Vagina (tissue), 2 donors: ENCODE measurements at places on chromosomes 12 and 14.

DNA sequence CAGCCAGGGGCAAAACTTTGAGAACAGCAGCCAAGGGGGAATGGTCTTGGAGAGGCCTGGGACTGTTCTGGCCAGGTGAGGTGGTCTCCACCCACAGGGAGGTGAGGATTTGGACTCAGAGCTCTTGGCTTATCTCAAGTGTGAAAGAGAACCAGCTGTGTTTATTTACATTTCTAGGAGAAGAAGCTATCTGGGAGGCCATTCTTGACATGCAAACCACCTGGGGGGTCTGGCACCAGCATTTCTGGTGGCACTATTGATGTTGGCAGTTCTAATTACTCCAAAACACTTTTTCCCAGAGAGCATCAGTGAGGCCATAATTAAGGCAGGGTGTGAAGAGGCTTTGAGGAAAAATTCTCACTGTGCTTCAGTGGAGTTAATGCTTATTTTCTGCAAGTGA lies 95.1 kb downstream of the CAND1 start:
- no peak overlapping the region for H3K4me3 ChIP-seq
- H3K36me3 ChIP-seq: no peaks in the 10 kb centered on the region
- H3K4me1 ChIP-seq: no peaks in the 10 kb centered on the region
- DNase-seq: no peak

- H3K4me3 ChIP-seq: peak overlapping the region; percentile 26
- no peak for DNase-seq
- H3K27me3 ChIP-seq: no peaks in the 10 kb centered on the region
Measured at GRCh38 chr14:99579120-99579836, 24.7 kb downstream of the CCDC85C start.

DNA sequence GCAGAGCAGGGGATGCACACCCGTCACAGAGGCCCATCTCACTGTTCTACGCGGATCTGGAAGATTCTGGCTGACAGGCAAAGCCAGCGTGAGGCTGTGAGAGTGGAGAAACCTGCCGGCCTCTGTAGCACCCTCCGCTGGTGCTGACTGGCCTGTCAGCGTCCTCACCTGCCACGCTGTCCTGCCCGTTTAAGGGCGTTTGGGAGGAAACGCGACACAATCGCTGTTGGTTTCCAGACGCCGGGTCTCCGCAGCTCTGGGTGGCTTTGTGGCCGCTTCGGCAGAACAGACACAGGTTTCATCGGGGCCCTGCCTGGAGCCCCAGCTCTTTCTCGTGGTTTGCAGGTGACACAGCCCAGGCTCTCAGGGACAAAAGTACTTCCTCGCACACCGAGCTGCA lies 70.6 kb downstream of the NOC4L start:
- no peak overlapping the region for H3K4me3 ChIP-seq
- H3K27me3 ChIP-seq: no peaks in the 10 kb centered on the region
- no peaks in the 10 kb centered on the region for H3K4me1 ChIP-seq

- H3K27me3 ChIP-seq: no peaks in the 10 kb centered on the region
- no peaks in the 10 kb centered on the region for H3K36me3 ChIP-seq
- H3K27ac ChIP-seq: no peak overlapping the region
- no peak overlapping the region for H3K4me3 ChIP-seq
- DNase-seq: no peak
- H3K4me1 ChIP-seq: peaks cover 7% of the 10 kb centered on the region
Measured at GRCh38 chr14:22296722-22297121, 292.3 kb downstream of the DAD1 start.

GRCh38 chr12:74144396-74144795 lies 393.2 kb upstream of the ATXN7L3B start:
- H3K27ac ChIP-seq: no peak overlapping the region
- H3K4me3 ChIP-seq: no peak overlapping the region
- no peak for DNase-seq
- no peaks in the 10 kb centered on the region for H3K27me3 ChIP-seq

DNA sequence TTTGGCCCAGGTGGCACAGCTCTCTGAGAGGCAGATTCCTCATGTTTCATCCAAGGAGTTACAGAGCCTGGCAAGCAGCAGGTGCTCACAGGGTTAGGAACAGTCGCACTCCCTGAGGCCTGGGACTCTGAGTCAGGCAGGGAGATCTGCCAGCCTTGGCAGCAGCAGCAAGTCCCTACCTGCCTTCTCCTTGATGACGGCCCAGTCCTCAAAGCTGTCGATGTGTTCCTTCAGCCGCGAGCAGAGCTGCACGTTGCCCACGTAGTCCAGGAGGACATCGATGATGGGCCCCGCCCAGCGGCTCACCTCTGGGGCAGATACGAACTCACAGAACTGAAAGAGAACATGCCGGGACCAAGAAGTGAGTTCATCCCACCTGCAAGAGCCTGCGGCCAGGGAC lies 10.4 kb downstream of the FAM181A start:
- H3K4me1 ChIP-seq: peaks cover 15% of the 10 kb centered on the region
- no peak overlapping the region for H3K27ac ChIP-seq
- DNase-seq: no peak
- no peaks in the 10 kb centered on the region for H3K36me3 ChIP-seq

GRCh38 chr14:97271451-97271960 lies 474.3 kb downstream of the VRK1 start:
- no peaks in the 10 kb centered on the region for H3K27me3 ChIP-seq
- H3K27ac ChIP-seq: no peak overlapping the region
- H3K36me3 ChIP-seq: no peaks in the 10 kb centered on the region
- no peaks in the 10 kb centered on the region for H3K4me1 ChIP-seq

DNA sequence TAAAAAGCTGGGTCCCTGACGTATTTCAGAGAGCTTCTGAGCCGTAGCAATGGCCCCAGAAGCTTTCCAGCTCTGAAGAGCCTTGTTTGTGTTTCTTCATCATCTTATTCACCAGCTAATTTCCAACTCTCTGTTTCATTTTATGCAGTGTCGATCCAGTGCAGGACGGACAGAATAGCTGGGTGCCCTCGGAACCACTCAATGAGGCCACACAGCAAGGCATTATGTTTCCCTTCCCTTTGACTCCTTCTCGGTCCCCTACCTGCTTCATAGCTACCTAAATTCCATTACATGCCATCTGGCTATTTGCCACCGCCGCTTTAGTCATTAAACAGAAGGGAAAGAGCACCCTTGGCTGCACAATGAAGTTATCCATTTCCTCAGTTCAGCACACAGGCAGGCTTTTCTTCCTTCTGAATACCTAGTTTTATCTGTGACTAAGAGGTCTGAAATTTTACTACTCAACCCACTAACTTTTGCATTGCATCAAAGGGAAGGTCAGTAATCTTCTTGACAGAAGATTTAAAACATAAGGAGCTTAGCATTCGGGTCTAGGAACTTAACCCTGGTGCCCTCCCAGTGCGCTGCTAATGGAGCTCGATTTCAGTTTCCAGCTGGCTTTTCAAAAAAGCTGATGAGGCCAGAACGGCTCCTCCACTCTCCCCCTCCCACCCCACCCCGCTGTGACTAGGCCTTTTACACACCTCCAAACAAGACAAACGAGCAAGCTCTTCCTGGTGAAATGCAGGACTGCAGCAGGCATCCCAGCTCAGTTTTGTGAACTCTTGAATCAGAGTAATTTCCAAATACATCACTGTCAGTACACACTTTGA lies 176.8 kb downstream of the GXYLT1 start:
- no peak overlapping the region for H3K27ac ChIP-seq
- DNase-seq: no peak
- H3K36me3 ChIP-seq: no peaks in the 10 kb centered on the region
- H3K27me3 ChIP-seq: no peaks in the 10 kb centered on the region
- no peak overlapping the region for H3K4me3 ChIP-seq

DNA sequence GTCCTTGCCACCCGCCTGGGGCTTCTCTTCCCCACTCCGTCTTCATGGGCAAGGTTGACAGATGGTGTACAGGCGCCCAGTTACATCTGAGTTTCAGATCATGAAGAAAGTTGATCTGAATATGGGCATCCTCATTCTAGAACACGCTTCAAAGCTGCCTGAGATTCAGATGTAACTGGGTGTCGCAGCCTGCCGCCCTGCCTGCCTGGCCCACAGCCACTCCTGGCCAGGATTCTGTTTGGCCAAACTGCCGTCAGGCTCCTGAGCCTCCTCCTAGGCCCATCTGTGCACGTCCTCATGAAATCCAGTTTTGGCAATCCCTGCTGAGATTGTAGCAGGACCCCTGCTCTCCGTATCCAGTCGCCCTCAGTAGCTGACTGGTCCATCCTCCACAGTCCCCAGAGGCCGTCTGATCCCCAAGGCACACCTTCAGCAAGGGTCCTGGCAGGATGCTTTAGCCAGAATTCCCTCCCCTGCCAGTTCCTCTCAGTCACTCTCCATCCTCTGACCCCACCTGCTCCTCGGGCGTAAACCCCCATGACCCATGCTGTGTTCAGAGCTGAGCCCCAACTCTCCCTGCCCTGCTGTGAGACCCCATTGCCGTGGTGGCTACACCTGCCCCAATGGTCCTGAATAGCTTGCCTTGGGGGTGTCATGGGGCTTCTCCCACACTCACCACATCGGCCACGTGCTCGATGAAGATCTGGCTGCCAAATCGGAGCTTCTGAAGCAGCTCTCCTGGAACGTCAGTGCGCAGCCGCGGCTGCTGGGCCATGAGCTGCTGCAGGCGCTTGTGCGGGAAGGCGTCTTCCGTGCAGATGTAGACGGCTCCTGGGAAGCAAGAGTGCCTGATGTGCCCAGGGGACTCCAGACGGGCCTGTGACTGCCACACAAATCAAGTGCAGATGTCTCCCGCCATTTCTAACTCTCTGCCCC lies 12.5 kb downstream of the XRCC3 start:
- DNase-seq: no peak
- H3K4me1 ChIP-seq: peaks cover 28% of the 10 kb centered on the region
- H3K36me3 ChIP-seq: peaks cover 58% of the 10 kb centered on the region
- H3K4me3 ChIP-seq: no peak overlapping the region
- H3K27me3 ChIP-seq: no peaks in the 10 kb centered on the region

DNA sequence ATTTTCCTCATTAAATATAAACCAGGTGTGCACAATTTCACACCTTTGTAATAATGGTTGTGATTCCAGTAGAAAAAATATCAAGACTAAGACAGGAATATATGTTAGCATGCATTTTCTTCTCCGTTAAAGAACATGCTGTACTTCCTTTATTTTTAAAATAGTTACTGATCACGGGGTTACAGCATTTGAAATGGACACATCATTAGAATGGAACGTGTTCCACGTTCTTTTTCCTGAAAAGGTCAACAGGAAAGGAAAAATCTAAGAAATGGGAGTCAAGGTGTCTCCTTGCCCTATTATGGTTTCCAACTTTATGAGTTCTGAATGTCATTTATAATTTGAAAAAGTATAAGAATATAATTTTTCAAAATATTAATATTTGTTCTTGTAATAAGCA lies 1325.7 kb downstream of the SLC16A7 start:
- no peaks in the 10 kb centered on the region for H3K27me3 ChIP-seq
- H3K36me3 ChIP-seq: no peaks in the 10 kb centered on the region
- H3K4me3 ChIP-seq: no peak overlapping the region
- H3K27ac ChIP-seq: no peak overlapping the region
- no peaks in the 10 kb centered on the region for H3K4me1 ChIP-seq

GRCh38 chr12:124379938-124380754 lies 85.3 kb downstream of the RFLNA start:
- peaks cover 34% of the 10 kb centered on the region for H3K36me3 ChIP-seq
- no peak overlapping the region for H3K4me3 ChIP-seq
- peak; percentile 95 for DNase-seq
- no peaks in the 10 kb centered on the region for H3K27me3 ChIP-seq
- peaks cover 52% of the 10 kb centered on the region for H3K4me1 ChIP-seq

DNA sequence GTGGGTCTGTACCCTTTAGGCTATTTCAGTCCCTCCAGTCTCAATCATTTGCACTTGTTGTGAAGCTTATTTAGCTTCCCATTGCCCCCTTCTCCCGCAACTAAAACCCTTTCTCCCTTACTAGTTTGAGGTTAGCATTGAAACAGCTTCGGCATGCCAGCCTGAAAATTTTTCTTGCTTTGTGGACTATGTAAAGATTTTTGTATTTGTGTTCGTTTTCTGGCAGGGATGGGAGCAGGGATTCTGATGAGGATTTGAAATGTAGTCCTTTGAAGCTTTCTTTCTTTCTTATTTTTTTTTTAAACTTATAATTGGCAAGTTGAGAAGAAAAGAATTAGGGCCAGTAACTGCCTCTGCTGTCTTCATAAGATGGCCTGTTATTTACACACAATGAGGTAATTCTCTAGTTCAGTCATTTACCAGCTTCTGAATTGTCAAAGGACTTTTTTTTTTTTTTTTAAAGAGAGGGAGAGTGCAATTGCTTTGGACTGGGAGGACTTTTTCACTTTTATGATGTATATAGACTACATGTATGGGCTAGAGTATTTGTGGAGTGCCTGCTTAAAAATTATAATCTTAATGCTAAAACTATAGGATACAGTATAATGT lies 29.0 kb downstream of the PALS1 start:
- no peak overlapping the region for H3K27ac ChIP-seq
- H3K4me3 ChIP-seq: no peak overlapping the region
- H3K36me3 ChIP-seq: no peaks in the 10 kb centered on the region
- no peak for DNase-seq
- no peaks in the 10 kb centered on the region for H3K27me3 ChIP-seq

DNA sequence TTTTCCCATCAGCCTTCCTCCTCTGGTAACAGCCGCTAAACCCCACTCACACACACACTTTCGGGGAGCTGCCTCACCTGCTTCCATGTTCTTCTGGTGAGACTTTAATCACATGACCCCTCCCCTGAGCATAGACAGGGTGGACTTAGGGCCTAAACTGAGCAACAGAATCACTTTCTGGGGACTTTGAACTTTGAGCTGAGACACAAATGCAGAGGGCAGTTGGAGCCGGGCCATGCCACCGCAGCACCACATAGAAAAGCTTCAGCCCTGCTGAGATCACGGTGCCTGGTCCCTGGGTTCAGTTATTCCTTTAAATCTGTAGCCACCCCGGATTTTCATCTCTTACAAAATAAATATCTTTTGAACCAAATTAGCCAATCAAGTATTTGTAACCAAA lies 18.4 kb upstream of the MAP3K9 start:
- H3K27me3 ChIP-seq: no peaks in the 10 kb centered on the region
- no peak for DNase-seq
- no peak overlapping the region for H3K27ac ChIP-seq
- no peaks in the 10 kb centered on the region for H3K36me3 ChIP-seq
- H3K4me3 ChIP-seq: no peak overlapping the region
- H3K4me1 ChIP-seq: peaks cover 4% of the 10 kb centered on the region

DNA sequence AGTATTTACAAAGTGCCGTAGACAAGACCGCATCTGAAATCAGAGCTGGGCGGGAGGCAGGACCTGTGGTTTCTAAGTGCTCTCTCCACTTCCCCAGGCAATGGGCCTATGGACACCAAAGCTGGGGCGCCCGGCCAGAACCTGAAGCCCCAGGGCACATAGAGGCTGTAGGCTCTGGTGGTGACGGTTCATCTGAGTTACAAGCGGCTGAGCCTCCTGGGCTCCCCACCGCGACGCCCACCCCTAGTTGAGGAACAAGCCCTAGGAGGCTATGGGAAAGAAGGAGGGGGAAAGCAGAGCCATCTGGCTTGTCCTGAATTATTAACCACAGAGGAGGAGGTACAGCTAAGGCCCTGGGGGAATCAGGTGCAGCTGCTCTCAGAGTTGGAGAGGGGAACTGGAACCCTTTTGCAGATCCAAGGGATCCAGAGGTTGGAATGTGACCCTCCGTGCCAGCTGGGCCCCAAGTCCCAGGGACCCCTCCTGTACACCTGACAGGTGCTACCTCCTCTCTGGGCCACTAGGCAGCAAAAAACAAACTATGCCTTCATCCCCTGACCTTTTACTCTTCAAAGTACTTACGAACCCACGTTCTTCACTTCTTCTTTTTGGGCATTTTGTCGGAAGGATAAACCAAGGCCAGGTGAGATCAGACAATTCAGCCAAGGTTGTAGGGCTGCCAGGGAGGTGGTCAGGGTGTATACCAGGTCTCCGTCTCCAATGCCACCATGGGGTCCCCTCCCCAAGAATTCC lies 77.2 kb downstream of the ARL6IP4 start:
- no peak for DNase-seq
- H3K4me1 ChIP-seq: peaks cover 27% of the 10 kb centered on the region
- no peaks in the 10 kb centered on the region for H3K36me3 ChIP-seq

GRCh38 chr12:110108309-110109036 lies 15.7 kb upstream of the IFT81 start:
- H3K4me1 ChIP-seq: peaks cover 59% of the 10 kb centered on the region
- no peak overlapping the region for H3K4me3 ChIP-seq
- peak overlapping the region; percentile 80 for H3K27ac ChIP-seq
- no peaks in the 10 kb centered on the region for H3K36me3 ChIP-seq
- DNase-seq: no peak
